Hematopoietic multipotent progenitor cell (in vitro differentiated cells): ENCODE measurements at places on chromosomes 7 and 10.
A peak's percentile ranks its signal among the peaks of the same experiment; 100 is the strongest.

- peak; percentile 8 for DNase-seq
Measured at GRCh38 chr7:42493436-42494198, 256.6 kb upstream of the GLI3 start.

GRCh38 chr10:114603948-114604347 is 54.1 kb downstream of the ABLIM1 start:
- peak; percentile 29 for DNase-seq

DNA sequence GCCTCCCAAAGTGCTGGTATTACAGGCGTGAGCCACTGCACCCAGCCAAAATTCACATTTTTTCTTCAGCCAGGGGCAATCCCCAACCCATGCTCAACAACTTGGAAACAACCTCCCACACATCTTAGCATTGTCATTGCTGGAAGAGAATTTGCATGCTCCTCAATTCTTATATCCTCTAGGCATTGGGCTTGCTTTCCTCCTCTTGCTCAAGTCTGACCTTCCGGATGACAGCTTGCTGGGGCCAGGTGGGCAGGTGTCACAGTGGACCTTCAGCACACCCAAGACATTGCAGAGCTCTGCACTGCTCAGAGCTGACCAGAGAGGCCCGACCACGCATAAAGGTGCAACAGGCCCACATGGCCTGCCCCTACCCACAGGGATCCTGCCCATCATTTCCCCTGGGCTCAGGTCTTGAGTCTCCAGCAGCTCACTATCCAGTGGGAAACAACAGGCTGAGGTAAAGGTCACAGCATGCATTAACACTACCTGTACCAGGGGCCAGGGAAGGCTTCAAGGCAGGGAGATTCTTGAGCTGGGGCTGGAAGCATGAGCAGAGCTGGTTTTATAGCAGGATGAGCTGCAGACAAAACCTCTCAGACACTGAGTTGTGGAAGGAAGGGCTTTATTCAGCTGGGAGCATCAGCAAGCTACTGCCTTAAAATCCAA is 6.8 kb upstream of the GPR15LG start:
- DNase-seq = no peak

GRCh38 chr10:86851328-86852207 is 95.1 kb downstream of the BMPR1A start:
- DNase-seq = no peak

- no peak for DNase-seq
Measured at GRCh38 chr10:95533590-95533989, 27.6 kb downstream of the SORBS1 start.

GRCh38 chr10:117312430-117312829 is 62.8 kb downstream of the PDZD8 start:
- DNase-seq = no peak
